ENCODE measurements at places on chromosomes 7 and 10.

DNA sequence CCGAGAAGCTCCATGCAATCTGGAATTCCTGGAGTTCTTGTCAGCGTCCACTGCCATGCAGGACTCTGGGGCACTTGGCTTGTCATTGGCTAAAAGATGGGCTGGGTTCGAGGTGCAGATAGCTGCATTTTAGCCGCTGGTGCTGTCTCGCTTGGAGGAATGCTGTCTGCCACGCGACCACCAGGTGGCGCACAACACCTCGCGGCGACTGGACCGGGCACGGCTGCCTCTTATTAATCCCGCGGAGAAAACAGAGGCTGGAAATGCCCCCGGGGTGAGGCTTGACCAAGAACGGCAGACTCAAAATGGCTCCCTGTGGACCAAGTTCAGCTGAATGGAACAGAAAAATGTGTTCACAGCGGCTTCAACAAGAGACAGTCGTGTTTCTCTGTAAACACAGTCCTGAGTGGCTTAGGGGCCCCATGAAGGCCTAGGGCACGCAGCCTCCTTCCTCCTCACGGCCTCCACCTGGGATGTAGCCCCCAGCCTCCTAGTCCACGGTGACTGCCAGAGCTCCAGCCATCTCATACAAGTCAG, 46.2 kb downstream of the AOC1 start:
- DNase-seq, result peak; percentile 76

DNA sequence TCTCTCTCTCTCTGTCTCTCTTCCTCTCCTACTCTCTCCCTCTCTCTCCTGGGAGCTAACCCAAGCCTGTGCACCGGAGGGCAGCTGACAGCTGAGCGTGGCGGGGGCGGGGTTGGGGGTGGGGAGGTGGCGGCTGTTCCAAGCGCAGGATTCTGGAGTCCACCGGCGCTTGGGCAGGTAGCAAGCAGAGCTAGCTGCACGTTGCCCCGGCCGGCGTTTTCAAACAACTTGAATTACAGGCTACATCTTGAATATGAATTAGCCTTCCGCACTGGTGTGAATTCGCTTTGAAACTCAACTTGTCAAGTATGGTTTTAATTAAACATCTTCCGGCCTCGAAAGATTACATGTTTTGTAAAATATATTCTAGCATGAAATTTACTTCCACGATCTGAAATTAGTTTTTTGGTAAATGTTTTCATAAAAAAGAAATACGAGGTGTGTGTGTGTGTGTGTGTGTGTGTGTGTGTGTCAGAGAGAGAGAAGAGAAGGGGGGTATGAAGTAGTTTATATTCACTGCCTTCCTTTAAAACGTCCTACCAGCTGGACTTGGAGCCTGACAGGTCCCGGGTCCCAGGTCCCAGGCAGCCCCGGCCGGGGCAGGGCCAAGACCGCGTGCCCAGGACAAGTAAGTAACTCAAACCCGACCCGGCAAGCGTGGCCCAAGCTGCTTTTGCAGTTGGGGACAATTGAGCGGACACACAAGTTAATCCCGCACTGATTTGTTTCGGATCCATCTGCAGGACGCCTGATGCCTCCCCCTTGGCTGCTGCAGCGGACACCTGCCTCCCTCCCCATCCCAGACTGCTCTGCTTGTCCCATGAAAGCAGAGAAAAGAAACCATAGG, 9.0 kb upstream of the DLX6 start:
- DNase-seq, result no peak

- DNase-seq, result no peak
These were observed 571.3 kb downstream of the GLRX3 start for GRCh38 chr10:130707389-130707979.

DNA sequence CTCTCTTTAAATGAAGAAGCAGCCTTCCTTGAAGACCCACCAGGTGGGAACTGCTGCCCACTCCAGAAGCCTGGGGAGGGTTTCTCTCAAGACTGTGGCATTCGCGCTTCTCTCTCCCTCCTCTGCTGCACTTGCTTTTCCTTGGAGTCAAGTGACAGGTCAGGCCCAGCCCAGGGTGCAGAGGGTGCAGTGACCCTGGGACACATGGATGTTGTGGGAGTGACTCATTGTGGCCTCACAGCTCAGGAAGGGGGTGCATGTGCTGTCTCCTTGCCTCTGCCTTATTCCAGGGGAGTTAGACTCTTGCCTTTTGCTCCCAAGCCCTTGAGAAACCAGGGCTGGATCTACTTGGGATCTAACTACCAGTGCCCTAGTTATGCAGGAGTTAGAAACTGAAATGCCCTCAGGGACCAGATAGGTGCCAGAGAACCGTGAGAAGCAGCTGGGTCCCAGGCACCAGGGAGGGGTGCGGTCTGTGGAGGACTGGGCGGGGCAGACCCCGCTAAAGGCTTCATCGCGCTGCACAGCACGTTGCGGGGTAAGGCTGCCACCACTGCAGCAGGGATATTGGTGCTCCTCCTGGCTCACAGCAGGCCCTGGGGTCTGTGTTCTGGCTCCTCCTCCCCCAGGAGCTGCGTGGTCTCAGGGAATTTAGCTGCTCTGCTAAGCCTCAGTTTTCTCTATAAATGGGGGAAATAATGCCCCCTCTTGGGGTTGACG, 11.4 kb downstream of the FAM241B start:
- no peak for DNase-seq

DNA sequence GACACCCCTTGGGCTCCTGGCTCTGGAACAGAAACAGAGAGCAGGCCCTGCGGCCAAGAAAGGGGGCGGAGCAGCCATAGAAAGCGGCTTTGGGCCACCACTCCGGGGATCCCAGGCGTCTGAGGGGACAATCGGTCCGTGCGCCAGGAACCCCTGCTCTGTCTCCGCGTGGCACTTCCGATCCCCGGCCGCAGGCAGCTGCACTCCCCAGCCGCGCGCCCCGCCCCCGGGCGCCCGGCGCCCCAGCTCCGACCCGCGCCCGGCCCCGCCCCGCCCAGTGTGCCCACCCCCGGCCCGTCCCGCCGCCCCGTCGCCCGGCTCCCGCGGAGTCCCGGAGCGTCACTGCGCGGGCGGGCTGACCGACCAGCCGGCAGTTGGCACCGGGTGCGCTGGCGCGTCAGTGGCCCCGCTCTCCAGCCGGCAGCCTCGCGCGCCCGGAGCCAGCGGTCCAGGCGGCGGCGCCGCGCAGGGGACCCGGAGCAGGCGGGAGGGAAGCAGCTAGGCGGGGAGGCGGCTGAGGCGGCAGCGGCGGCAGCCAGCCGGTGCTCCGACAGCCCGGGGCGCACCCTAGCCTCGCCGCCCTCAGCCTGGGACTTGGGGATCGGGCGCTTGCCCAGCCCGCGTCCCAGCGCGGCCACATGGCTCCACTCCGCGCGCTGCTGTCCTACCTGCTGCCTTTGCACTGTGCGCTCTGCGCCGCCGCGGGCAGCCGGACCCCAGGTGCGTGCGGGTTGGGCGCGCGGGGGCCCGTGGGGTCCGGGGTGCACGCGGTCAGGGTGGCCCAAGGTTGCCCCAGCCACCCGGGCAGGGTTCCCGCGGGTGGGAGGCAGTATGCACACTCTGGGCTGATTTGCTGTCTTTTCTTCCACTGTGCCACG, at the start of gene ADAMTS14:
Gene ADAMTS14 (plus strand): TSS at position 342 of the 878 bp plus-strand sequence. CDS start 297 bp downstream, at position 639.
- peak; percentile 84 for DNase-seq

DNA sequence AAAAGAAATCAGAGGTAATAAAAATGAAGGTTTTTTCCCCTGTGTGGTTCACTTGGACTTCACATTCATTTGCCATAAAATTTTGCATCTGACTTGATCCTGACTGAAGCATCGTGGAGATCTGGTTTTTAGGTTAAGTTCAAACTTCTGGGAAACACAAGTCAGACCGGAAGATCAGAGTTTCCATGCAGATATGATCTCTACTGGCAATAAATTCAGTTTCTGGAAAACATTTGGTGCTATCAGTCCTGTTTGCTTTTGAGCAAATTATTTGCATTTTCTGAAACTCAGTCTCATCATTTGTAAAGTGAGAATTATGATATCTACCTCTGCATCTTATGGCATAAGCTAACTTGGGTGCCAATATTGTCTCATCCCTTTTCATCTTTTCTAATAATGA, 81.3 kb upstream of the KCNMA1 start:
- no peak for DNase-seq

GRCh38 chr10:86956848-86957448, 467 bp downstream of the MMRN2 start:
- DNase-seq, result no peak

GRCh38 chr10:44981172-44982113, 2.8 kb upstream of the DEPP1 start:
- no peak for DNase-seq

GRCh38 chr10:21495752-21496342, 29.6 kb downstream of the SKIDA1 start:
- peak; percentile 92 for DNase-seq

DNA sequence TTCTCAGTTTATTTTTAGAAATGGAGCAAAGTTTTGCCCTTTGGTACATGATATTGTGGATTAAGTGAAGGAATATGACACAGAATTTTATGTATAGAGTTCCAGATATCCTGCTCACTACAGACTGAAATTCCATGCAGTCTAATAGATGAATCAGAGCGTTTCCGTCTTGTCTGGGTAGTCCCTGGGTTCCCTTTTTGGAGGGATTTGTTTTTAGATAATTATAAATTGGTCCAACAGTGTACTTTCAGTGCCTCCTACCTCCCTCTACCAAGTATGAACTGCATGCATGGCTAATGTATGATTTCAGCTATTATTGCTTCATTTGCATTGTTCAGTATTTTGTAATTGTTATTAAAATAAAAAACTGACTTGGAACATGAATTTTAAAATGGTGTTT, 74.4 kb downstream of the SEPTIN7 start:
- DNase-seq, result no peak

DNA sequence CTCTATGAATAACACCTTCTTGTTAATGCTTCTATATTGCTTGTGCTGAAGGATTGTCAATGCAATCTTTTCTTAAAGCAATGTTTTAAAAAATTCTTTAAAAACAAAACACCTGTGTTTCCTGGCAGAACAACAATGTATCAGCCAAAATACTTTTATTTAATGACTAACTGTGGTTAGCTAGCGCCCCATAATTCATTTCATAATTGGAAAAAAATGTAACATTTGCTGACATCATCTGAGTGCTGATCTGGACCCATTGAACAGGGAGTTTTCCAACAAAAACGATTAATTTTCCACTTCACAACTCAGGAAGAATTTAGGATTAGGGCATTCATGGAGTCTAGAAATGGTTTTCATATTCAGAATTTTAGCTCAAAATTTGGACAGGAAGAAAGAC, 137.6 kb upstream of the CDK6 start:
- no peak for DNase-seq

GRCh38 chr7:31110331-31111108, 58.4 kb downstream of the ADCYAP1R1 start:
- DNase-seq, result no peak

DNA sequence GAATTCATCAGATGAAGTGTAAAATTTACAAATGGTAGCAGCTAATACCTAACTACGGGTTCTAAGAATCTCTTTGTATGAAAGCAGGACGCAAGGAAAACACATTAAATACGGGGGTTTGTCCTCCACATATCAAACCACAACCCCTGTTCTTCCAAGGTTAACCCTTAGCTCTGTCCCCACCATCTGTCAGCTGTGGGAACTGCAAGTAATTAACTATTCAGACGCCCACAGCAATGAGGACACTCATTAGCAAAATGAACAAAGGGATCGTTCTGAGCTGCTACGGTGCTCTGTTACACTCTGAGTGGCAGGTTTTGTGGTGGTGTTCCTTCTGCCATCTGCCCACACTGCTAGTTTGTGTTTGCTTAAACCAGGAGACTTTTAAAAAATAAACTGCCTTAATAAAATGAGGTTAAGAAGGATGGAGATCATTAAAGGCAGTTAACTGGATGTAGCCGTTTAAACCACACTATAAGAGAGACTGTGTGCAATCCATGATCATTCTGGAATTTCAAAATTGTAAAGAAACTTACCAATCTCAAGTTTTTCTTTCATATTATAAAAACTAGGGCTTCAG, 51.4 kb downstream of the C10orf67 start:
- no peak for DNase-seq

DNA sequence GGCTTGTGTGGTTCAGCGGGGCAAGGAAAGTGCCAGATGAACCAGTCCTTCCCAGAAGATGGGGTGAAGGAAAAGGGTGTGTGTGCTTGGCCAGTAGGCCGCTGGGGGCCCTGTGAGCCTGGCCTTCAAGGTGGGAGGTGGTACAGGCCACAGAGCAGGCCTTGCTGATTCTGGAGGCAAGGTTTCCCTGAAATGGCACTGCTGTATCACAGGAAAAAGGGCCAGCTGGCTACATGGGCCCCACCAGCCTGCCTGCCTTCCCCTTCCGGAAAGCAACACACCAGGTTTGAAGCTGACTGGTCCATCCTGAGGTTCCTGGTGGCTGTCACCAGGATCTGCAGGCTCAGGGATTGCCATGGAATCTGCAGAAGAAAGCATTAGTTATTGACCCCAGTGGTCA, 12.5 kb downstream of the MMRN2 start:
- no peak for DNase-seq

DNA sequence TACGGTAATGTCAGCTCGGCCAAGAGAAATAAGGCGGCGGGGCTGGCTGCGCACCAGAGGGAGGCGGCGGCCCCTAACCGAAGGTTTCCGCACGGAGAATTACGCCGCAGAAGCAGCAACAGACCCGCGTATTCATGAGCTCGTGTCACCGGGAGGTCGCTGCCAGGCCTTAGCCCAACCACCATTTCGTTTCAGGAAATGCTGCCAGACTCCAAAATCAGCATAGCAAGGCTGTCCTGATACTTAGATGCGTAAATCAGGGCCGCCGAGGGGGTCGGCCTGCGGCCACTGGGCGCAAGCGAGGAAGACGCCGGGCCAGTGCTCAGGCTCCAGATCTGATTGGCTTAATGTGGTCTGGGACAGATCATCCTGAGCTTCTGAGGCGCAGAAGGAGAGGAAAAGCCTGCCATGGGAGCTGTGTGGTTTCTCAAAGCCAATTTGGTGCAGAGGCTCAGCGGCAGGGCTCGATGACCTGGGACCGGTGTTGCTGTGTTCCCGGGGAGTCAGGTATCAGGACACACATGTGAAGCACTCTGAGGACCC, 247.9 kb downstream of the BAMBI start:
- DNase-seq, result peak; percentile 72

GRCh38 chr10:43878386-43878785, 229.7 kb upstream of the ZNF32 start:
- no peak for DNase-seq

DNA sequence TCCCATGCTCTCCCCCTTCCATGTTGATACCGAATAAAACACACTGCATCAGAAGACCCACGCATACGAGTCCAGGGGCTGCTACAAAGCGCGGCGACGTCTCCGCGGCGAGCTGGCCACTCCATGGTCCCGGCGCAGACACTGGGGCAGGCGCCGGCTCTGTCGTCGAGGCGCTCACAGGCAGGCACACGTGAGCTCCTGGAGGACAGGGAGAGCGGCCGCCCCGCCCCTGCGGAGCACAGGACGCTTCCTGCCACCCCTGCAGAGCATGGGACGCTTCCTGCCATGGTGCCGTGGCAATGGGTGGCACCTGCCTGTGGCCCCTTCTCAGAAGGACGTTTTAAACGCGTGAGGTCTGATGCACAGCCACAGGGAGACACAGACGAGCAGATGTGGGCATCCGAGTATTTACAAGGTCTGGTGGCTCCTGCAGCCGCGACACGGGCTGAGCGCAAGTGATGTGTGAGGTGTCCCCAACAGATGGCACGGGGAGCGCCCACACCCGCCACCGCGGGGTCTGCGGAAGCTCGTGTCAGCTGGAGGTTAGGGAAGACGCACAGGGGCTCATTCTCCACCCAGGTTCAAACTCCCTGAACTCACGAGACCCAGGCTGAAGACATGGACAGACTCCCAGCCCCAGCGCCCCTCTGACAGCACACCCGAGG, 21.4 kb upstream of the GPR146 start:
- DNase-seq, result no peak
